ENCODE measurements at places on chromosomes 16 and 17.

DNA sequence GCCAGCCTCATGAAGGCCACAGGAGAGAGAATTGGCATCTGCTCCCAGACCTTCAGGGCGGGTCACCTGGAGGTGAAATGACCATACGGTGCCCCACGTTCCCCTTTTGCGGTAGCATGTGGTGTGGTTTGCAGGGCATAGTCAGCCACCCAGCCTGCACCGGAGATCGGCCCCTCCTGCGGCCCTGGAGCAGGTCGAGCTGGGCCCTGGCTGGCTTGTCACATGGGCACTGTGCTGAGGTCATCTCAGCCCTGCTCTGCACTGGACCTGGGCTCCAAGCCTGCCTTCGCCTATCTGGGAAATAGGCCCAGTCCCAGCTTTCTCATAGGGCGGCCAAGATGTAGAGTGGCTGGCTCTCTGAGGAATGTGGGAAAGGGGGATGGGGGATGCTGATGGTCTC, 16.2 kb downstream of the GSE1 start:
- DNase-seq, result no peak

GRCh38 chr16:24255456-24256371, at the start of gene CACNG3:
TSS of gene CACNG3 (plus strand) at chr16:24256335. CDS start at chr16:24256755, 420 bp downstream.
- peak; percentile 85 for DNase-seq

GRCh38 chr16:12724226-12724625, 79.5 kb downstream of the CPPED1 start:
- no peak for DNase-seq

DNA sequence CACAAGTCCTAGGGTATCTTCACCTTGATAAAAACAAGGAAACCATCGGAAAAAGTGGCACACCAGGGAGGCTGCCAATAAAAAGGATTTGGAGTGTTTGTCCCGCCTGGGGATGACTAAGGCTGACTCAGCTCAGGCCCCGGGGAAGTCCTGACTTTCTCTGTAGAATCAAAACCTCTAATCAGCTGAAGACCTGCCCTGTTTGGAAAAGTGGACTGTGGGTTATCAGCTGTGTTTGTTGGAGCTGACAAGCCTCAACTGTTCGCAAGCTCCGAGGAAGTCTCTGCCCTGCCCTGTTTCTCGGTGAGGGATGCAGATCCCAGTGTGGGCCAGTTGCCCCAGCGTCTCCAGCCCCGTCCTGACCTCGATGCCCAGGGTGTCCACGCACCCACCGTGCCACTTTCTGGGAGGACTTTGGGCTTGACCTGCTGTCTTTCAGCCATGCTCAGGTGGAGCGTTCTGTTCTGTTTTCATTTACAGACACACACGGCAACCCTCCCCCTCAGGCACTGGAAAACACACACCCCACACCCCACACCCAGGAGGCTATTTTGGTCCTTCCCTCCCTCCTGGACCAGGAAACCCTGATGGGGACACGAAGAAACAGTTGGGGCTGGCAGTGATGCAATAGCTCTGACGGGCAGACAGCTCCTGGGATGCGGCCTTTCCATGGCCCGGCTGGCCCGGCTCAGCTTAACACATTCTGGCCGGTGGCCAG, 27.6 kb upstream of the PITPNA start:
- DNase-seq, result peak; percentile 88

GRCh38 chr16:50988441-50988840, 162.6 kb downstream of the SALL1 start:
- no peak for DNase-seq

DNA sequence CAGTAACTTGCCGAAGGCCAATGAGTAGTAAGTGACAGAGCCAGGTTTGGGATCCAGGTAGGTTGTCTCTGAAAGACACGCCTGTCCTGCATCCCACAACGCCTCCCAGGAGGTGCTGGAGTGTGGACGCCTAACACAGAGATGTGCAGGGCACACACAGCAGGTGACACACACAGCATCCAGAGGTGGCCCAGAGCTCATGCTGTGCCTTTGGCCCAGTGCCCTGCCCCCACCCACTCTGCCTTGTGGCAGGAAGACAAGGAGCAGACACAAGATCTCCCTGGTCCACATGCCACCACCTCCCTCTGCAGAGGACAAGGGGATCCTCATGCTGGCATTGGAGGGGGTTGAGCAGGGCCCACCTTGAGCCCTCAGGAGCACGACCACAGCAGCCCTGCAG, 14.7 kb upstream of the STH start:
- DNase-seq, result no peak

GRCh38 chr16:89142474-89143195, 28.9 kb upstream of the CDH15 start:
- no peak for DNase-seq

DNA sequence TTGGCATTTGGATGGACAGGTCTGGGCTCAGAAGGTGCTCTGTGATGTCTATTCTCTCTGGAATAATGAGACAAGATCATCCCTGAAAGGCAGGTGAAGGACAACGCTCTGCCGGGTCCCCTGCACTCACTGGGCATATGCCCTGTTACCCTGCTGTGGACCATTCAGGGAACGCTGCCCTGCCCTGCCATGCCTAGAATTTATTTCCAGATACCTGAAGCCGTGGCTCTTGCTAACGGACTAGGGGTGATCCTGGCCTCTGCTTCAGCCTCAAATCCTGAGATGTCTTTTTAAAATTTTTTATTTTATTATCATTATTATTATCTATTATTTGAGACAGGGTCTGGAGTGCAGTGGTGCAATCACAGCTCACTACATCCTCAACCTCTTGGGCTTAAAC, 3.9 kb downstream of the SLC5A11 start:
- DNase-seq, result no peak

- DNase-seq, result no peak
These were observed 26.5 kb upstream of the ARL6IP1 start for GRCh38 chr16:18827890-18828289.

DNA sequence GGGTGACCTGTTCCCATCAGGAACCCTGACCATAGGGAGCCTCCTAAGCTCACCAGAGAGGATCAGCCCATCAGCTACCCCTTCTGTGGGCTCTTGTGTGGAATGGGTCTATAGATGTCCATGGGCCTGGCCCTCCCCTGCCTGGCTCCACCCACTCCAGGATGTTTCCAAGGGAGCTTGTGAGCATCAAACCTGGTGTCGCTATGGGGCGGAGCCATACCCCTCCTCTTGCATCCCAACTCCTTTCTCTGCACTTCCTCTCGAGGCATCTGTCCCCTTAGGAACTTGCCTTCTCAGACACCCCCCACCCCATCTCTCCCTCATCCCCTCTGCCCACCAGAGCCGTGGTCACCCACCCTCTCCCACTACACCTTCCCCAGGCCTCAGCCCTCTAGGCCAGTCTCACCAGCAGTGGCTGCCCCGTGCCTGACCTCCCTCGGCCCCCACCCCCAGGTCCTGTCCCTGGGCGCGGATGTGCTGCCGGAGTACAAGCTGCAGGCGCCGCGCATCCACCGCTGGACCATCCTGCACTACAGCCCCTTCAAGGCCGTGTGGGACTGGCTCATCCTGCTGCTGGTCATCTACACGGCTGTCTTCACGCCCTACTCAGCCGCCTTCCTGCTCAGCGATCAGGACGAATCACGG, 10.4 kb downstream of the KCNH6 start:
- DNase-seq, result no peak

DNA sequence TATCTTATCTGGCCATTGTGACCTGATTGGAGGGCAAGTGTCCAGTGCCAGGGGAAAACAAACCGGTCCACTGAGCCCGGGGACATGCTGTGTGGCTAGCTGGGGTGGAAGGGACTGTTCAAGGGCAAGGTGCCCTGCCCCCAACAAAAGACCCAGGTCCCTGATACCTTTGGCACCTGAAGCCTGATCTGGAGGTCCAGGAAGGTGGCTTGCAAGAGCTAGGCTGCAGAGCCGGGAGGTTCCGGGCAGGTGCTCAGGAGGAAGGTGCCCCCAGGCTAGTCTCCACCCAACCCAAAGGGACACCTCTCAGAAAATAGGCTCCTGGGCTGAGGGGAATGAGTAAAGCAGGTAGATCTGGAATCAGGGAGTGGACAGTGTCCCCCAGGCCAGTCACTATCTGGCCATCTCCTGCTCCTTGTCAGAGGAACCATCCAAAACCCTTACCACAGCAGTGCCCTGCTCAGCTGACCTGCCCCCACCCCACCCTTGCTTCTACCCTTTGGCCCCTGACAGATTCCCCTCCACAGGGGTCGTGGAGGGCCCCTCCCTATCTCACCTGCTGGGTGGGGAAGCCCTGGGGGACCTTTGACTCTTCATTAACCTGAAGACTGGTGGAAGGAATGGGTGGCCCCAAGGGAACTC, 6.2 kb downstream of the NAT9 start:
- no peak for DNase-seq

GRCh38 chr17:17900615-17901520, 64.1 kb upstream of the SREBF1 start:
- DNase-seq, result peak; percentile 81

GRCh38 chr17:1362065-1362848, 37.8 kb downstream of the YWHAE start:
- DNase-seq, result no peak

DNA sequence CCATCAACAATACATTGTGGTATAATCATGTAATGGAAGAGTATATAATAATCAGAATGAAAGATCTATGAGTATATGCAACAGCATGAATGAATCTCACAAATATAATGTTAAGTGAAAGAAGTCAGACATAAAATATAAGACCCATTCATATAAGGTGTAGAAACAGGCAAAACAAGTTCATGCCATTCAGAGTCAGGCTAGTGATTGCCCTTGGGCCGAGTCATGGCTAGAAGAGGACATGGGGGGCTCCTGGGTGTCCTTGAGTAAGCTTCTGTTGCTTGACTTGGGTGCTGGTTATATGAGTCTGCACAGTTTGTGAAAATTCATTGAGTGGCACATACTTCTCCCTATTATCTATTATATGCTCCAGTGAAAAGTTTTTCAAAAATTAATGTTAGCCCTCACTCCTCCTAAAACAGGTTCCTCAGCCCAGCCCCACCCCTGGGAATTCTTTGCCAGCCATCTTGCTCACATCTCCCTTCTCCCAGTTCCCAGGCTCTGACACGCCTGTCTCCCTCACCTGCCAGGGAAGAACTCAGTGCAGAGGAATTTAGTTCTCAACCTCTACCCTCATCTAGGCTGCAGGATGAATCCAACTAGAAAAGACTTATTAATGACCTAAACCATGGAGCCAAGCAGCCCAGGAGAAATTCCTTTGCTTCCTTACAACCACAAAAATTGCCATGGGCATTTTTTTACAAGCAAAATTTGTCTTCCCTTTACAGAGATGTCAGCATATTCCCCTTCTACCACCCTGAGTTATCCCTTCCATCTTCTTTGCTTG, 52.4 kb upstream of the NFAT5 start:
- DNase-seq, result peak; percentile 73

GRCh38 chr17:51427323-51427811, 167.0 kb downstream of the UTP18 start:
- DNase-seq, result no peak

DNA sequence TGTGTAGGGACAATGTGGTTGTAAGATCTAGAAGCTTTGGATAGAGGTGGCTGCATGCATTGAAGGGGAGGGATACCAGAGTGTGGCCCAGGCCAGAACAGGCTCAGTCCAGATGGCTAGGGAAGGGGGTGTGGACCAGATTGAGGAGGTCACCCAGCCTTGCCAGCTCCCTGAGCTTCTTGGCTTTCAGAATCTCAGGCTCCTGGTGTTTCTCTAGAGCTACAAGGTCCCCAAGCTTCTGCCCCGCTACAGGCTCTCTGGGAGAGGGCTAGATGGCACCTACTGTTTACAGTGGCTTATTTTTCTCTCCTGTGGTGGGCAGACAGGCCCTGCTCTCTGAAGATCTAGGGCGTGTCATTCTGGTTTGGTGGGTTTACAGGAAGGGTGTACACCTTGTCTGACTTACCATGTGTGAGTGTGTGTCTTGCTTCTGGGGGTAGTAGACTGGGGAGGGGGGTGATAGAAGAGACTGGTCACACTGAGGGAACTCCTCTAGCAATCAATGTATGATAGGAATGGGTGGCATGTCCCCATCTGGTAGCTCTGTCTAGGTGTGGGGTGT, 1.1 kb downstream of the RARA start:
- no peak for DNase-seq

DNA sequence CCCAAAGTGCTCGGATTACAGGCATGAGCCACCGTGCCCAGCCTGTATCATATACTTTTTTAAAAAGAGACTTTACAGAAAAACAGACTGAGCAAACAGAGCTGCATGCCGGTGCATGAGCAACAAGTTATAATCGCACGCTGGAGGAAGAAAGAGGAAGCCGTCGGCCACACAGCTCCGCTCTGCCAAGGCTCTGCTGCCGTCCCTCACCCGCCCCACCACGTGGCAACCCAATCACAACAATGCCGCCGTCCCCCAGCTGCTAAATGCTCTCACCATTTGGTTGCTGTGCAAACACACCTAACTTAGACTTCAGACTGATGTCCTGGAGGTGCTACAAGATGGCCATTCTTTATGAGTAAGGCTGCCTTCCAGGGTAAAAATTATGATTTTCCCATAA, 83.5 kb downstream of the ADCY9 start:
- no peak for DNase-seq

- DNase-seq, result no peak
These were observed 39.9 kb downstream of the BAIAP2 start for GRCh38 chr17:81074875-81075274.

DNA sequence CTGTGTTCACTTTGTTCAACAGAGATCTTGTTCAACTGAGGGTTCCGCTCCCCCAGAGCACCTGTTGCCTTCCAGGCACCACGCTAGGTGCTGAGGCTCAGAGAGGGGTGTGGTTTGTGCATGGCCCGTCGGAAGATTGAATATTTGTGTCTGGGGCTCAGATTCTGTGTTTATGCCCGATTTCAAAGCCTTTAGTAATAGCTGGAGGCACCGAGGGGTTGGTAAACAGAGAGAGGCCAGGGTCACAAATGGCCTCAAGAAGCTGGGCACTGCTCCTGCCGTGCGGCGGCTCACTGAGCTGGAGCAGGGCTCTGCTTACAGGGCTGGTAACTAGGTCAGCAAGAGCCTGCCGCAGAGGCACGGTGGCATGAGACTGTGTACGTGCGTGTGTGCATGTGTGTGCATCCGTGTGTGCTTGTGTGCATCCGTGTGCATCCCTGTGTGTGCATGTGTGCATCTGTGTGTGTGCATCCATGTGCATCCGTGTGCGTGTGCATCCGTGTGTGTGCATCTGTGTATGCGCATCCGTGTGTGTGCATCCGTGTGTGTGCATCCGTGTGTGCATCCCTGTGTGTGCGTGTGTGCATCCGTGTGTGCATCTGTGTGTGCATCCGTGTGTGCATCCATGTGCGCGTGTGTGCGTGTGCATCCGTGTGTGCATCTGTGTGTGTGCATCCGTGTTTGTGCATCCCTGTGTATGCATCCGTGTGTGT, 5.4 kb downstream of the ITGAE start:
- no peak for DNase-seq

- no peak for DNase-seq
These were observed 5.4 kb downstream of the THRA start for GRCh38 chr17:40068129-40068581.

- no peak for DNase-seq
These were observed 38.9 kb downstream of the COX4I1 start for GRCh38 chr16:85838381-85838780.
